ENCODE measurements at places on chromosomes 12 and 14.

DNA sequence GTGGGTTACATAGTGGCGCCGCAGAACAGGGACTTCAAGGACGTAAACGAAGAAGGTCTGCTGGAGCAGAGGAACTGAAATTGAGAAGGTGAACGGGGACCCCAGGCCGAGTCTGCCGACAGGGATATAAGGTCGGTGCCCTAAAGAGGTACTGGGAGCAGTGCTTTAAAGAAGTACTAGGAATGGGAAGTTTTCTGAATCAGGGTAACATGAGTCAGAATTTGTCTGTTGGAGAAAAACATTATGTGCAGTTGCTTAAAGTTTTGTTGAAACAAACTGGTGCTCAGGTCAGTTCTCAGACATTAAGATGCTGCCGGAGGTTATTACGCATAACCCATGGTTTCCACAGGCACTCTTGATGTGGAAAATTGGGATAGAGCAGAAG, 14.8 kb upstream of the SLC10A1 start:
- DNase-seq = no peak

DNA sequence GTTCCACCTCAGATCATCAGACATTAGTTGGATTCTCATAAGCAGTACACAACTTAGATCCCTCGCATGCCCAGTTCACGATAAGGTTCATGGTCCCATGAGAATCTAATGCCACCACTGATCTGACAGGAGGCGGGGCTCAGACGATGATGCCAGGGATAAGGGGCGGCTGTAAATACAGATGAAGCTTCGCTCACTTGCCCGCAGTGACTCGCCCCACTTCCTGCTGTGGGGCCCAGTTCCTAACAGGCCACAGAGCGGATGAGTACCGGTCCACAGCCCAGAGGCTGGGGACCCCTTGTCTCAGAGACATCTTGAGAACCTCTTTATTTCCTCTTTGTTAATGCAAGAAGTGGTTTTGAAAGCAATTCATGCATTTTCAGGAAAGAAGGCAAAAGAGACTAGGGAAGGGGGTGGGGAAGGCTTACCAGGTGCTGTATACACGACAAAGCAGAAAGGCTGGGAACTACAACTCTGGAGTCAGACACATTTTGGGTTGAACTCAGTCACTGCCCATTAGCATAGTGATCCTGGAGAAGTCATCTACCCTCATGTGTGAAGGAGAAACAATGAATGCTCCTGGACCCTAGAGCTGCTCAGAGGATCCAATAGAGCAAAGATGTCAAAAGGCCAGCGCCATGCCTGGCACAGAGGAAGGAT, 68.7 kb downstream of the EID3 start:
- no peak for DNase-seq

DNA sequence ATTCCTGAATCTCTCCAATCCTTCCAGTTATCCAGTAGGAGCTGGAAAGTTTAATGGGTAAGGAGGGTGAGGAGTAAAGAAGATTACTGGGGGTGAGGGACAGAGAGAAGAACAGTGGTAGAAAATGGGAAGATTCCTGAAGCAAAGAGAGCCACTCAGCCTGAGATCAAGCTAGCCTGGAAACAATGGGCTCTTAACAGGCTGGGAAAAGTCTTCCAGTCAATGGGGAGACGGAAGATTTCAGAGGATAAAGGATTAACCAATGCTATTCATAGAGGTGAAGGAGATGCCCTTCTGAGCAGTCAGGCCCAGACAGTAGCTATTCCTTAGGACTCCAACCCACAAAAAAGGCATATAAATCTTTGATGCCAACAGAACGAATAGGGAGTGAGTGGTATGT, 14.8 kb downstream of the GDF11 start:
- no peak for DNase-seq

DNA sequence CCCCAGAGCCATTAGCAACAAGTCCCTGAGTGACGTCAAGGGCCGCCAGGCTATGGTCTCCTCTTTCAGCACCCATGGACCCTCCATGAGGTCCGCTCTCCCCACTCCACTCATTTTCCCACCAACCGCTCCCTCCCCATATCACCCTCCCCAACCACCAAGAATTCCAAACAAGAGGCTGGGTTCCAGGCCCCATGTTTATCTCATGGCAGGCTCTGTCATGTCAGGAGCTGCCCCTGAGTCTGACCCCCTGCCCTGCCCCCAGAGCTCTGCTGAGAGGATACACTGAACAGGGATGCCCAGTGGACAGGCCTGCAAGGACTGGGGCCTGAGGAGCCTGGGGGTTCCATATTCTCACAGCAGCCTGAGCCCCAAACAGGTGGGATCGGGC, 21.6 kb upstream of the SMUG1 start:
- no peak for DNase-seq

- DNase-seq = no peak
Observed at GRCh38 chr14:32980902-32981501, 42.3 kb downstream of the NPAS3 start.
